ENCODE measurements at places on chromosomes 4 and X. TPM values are rescaled to one million over a fixed set of nuclear protein-coding genes. Genes with fewer than 3 reads are reported as not detected.

DNA sequence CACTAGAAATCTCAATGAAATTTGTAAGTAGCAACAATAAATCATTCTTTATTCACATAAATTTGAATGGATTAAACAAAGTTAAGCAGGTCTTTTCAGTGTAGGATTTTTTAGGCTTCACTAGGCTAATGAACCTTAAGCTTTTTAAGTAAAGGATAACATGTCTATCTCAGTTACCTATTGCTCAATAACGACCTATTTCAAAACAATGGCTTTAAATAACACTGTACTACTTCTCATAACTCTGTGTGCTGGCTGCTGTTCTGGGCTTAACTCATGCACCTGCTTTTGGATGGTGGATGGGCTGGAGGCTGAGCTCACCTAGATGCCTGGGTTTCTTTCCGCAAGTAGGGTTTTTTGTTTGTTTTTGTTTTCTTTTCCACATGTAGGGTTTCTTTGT, 495.0 kb upstream of the SLIT2 start:
- DNase-seq = no peak

DNA sequence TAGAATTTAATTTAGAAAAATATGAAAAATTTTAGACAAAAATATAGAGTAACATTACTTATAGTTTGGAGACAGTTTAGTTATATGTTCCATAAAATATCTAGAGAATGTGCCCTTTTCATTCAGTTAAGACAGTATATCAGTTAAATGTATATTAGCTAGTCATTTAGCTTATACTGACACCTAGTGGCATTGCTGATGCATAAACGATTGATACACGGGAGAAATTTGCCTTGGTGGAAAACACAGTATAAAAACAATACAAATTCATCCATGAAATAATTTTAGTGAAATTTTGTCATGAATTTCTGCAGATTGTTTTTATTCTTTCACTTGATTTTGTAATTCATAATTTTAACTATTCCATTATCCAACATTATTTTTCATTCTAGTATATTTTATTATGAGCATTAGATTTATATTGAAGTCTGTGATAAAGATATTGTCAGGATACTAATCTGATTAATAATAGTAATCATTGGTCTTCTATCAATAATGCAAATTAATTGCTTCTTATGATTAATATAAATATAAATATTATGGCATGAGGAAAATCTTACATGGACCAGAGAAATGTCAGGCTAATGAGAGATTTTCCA, 219.0 kb downstream of the TLL1 start:
- no peak for DNase-seq

DNA sequence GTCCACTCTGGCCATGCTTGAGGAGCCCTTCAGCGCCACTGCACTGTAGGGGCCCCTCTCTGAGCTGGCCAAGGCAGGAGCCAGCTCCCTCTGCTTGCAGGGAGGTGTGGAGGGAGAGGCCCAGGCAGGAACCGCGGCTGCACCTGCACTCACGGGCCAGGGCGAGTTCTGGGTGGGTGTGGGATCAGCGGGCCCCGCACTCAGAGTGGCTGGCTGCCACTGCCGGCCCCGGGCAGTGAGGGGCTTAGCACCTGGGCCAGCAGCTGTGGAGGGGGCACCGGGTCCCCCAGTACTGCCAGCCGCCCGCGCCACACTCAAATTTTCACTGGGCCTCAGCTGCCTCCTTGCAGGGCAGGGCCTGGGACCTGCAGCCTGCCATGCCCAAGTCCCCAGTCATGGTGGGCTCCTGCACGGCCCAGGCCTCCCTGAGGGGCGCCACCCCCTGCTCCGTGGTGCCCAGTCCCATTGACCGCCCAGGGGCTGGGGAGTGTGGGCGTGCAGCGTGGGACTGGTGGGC, 347.2 kb upstream of the SPOCK3 start:
- DNase-seq = peak; percentile 62

DNA sequence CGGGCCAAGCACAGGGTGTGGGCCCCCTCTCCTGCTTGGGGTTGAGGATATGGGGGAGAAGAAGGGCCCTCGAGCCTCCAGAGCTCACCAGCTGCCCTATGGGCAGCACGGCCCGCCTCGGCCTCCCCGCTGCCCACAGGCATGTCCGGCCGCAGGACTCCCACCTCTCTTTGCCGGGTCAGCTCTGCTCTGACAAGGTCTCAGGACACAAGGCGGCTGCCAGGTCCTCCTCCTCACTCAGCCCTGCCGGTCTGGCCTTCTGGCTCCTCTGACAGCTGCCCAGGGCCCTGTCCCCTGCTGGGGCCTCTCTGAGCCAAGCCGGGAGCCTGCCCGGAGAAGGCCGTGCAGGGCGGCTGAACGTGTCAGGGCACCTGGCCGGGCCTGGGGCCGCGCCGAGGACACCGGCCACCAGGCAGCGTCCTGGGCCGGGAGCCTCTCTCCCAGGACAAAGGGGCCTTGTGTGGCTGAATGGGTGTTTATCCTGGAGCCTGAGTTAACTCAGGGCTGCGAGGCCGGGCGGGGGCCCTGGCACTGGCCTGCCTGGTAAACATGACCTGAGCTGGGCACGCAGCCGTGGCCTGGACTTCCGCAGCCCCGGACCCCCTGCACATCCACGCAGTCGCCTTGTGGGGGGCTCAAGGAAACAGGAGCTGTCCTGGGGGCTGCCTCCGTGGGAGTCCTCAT, 25.7 kb downstream of the TACC3 start:
- no peak for DNase-seq

Gene NAA11
- total RNA-seq = not detected

Gene CXCL6
- total RNA-seq = not detected

Gene BANK1
- total RNA-seq = 4.9 TPM

Gene GAGE1
- total RNA-seq = not detected

Gene APBB2
- 55.2 TPM for total RNA-seq

Gene ALB
- 0.43 TPM for total RNA-seq

Gene SSX1
- total RNA-seq = not detected

All from posterior vena cava (tissue), 2 donors.